ENCODE measurements at places on chromosomes 16 and 17. TPM values are rescaled to one million over a fixed set of nuclear protein-coding genes. Genes with fewer than 3 reads are reported as not detected.

The SYT17 gene
- total RNA-seq = 0.13 TPM

The RNU2-1 gene
- total RNA-seq = not detected

The LASP1 gene
- 140 TPM for total RNA-seq

The VAT1L gene
- total RNA-seq = under 0.01 TPM

The TLCD3B gene
- 0.11 TPM for total RNA-seq

The TMEM220 gene
- 6.8 TPM for total RNA-seq

The C16orf96 gene
- total RNA-seq = 0.13 TPM

The CDH1 gene
- not detected for total RNA-seq

The PERCC1 gene
- total RNA-seq = not detected

The CTRB2 gene
- total RNA-seq = not detected

The PDILT gene
- not detected for total RNA-seq

The KRTAP9-2 gene
- not detected for total RNA-seq

The CTRB1 gene
- not detected for total RNA-seq

The SLC6A2 gene
- total RNA-seq = not detected

The HELZ gene
- total RNA-seq = 64.9 TPM

The NPTX1 gene
- 0.11 TPM for total RNA-seq

The NPIPA5 gene
- 0.78 TPM for total RNA-seq

The SCNN1G gene
- total RNA-seq = not detected

The CCL3 gene
- total RNA-seq = not detected

The KIF19 gene
- not detected for total RNA-seq

The HOXB5 gene
- not detected for total RNA-seq

The ANKRD13B gene
- 7.1 TPM for total RNA-seq

The KRT25 gene
- total RNA-seq = not detected

The COX6A2 gene
- total RNA-seq = not detected

The SDK2 gene
- total RNA-seq = 8.1 TPM

The NGFR gene
- total RNA-seq = 0.11 TPM

The FOXL1 gene
- 2.3 TPM for total RNA-seq

The ADAP2 gene
- total RNA-seq = 0.22 TPM

The ATP1B2 gene
- not detected for total RNA-seq

The TMEM238L gene
- total RNA-seq = not detected

The STH gene
- not detected for total RNA-seq

The KDM8 gene
- 3.1 TPM for total RNA-seq

The LITAFD gene
- total RNA-seq = not detected

The VPS9D1 gene
- total RNA-seq = 12.5 TPM

All from articular chondrocyte of knee joint (primary cell).